NCI-H345 (cell line): ENCODE measurements at places on chromosomes 1 and 21.

DNA sequence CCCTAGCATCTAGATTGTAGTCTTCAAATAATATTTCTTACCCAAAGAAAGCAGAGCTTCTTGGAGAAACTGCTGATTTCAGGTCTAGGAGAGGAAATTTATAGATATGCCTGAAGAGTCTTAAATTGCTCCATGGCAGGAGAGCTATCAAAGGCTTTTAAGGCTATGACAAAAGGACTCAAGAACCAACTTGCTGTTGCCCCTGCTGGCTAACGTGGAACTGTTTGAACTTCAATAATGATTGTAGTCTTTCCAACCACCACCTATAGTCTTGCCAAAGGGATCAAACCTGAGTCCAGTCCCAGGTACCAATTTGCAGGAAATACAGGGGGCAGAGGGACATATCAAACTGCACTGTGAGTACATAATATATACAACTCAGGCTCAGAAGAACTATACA lies 336.2 kb upstream of the ESRRG start:
- DNase-seq: no peak

- DNase-seq: no peak
Measured at GRCh38 chr1:110515891-110516290, 3.1 kb downstream of the KCNA10 start.

- DNase-seq: peak; percentile 55
Measured at GRCh38 chr21:42523941-42524340, 10.3 kb downstream of the SLC37A1 start.

DNA sequence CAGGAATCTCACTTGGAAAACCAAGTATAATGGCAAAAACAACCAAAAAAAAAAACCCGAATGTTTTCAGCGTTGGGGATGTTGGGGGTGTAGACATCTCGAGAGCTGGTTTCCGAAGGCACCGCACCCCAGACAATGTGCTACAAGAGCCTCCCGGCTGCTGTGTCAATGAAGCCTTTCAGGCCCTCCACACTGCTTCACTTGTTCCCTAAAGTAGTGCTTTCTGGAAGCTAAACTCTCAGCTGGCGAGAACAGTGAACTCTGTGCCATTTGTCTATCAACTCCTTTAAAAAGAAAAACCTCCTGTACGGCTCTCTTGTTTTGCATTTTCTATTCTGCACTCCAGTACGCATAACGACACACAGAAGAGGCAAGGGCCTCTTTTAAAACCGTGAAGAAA lies 32.5 kb downstream of the PLEKHO1 start:
- DNase-seq: no peak
